ENCODE measurements at places on chromosomes 3 and 15. TPM values are rescaled to one million over a fixed set of nuclear protein-coding genes. Genes with fewer than 3 reads are reported as not detected.

GRCh38 chr15:43056696-43057095, 49.1 kb downstream of the UBR1 start:
- DNase-seq, result no peak

SLC12A1 gene
- total RNA-seq, result 0.85 TPM

DNA sequence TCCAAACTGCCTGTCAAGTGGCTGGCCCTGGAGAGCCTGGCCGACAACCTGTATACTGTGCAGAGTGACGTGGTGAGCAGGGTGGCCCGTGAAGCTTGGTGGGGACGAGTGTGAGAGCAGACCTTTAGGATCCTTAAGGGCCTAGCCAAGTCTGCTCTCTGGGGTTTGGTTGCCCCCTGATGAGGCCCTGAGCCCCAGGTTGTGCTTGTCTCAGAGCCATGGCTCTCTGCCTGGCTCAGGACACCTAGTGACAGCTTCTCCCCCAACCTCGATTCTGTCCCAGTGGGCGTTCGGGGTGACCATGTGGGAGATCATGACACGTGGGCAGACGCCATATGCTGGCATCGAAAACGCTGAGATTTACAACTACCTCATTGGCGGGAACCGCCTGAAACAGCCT, 14.4 kb downstream of the TYRO3 start:
- no peak for DNase-seq

GRCh38 chr3:5431811-5432378, 244.4 kb downstream of the EDEM1 start:
- no peak for DNase-seq

GRCh38 chr15:37995461-37996347, 61.3 kb downstream of the TMCO5A start:
- DNase-seq, result no peak

SIDT1 gene
- total RNA-seq, result 14.0 TPM

FGF7 gene
- 63.6 TPM for total RNA-seq

- no peak for DNase-seq
These were observed 385.5 kb downstream of the GBE1 start for GRCh38 chr3:81375921-81376320.

DNA sequence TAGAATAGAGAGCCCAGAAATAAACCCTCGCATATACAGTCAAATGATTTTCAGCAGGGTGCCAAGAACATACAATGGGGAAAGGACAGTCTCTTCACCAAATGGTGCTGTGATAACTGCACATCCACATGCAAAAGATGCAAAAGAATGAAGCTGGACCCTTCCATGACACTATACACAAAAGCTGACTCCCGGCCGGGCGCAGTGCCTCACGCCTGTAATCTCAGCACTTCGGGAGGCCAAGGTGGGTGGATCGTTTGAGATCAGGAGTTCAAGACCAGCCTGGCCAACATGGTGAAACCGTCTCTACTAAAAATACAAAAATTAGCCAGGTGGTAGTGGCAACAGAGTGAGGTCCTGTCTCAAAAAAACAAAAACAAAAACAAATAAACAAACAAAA, 43.2 kb upstream of the IQSEC1 start:
- DNase-seq, result no peak

DUOXA2 gene
- not detected for total RNA-seq

DNA sequence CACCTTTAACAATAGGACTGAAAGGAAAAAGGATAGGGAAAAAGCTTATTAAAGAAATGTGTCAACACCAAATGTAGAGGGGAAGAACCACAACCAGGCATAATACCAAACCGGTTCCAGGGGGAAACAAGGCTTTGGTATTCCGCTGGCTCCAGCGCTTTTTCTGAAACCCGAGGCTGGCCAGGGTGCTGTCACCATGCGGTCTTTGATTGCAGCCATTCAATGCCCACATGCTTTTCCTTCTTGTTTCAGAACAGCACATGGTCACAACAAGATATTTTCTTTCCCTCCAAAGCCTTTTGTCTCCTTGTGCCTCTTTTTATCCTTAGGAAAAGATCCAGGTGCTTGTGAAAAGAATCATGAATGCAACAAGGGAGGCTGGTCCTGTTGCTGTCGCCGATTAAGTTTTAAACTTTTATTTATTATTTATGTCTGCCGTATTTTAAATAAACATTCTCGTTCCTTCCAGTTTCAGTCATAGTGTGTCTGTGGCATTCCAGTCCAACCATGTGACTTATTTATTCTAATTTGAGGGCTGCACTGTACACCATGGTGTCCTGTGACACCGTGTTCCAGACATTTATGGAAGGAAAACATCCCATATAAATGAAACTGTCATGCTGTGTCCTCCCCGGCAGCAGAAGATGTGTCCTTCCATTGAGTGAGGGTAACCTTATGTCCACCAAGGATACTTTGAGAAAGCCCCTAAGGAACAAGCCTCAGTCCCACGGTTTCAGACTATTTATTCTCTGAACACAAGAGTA, 41.1 kb downstream of the CCK start:
- no peak for DNase-seq

DNA sequence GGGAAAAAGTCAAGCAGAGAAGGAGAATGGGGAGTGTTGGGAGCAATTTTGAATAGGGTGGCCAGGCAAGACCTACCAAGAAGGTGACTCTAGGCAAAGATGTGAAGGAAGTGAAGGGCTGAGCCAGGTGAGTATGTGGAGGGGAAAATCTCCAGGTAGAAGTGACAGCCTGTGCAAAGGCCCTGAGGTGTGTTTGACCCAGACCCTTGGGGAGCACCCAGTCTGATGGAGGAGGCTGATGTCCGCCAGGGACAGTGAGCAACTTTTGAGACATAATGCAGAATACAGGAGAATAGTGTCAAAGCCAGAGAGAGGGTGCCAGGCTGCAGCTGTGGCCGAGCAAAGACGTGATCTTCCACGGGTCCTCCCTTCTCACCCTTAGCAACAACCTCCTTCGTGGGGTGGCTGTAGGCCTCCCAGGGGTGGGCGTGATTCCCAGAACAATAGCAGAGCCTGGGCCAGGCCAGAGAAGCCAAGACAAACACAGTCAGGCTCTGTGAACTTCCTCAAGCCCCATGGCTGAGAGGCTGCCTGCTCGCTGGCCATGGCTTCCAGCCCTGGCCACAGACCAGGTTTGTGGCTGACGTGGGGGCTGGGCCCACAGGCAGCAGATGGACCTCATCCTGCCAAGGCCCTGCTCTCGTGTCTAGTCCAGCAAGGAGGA, 58.1 kb downstream of the SLC6A6 start:
- DNase-seq, result no peak

ACAN gene
- 147 TPM for total RNA-seq

DNA sequence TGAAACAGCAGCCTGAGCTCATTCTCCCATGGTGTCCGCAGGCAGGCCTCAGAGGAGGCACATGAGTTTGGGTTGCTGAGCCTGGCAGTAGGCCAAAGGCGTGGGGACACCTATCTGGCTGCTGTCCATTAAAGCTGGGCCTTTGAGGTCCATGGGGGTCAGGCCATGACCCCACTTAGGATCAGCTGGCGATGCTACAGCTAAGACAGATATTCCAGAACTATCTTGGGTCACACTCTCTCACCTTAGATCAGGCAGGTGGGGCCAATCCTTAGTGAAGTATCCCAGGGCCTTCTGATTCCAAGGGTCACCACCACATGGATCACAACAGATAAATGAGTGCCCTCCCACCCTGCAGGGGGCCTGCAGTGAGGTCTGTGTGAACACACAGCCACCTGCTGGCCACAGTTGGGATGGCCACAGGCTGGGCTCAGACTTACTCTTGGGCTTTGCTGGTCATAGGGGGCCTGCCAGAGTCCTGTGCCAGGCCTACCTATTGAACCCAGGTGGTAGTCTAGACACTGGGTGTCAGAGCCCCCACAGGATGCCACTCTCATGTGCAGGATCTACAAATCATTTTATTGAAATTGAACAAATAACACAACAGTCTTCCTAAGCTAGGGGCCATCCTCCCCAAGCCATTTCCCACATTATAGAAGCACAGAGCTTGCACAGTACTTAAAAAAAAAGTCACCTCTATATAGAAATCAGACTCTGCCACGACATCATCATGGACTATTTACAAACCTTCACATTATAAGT, 2.0 kb upstream of the HYAL2 start:
- DNase-seq, result no peak

PLCH1 gene
- 0.28 TPM for total RNA-seq

ALAS1 gene
- total RNA-seq, result 33.3 TPM

GRCh38 chr3:126827121-126827520, 123.1 kb downstream of the CHCHD6 start:
- DNase-seq, result no peak

DNA sequence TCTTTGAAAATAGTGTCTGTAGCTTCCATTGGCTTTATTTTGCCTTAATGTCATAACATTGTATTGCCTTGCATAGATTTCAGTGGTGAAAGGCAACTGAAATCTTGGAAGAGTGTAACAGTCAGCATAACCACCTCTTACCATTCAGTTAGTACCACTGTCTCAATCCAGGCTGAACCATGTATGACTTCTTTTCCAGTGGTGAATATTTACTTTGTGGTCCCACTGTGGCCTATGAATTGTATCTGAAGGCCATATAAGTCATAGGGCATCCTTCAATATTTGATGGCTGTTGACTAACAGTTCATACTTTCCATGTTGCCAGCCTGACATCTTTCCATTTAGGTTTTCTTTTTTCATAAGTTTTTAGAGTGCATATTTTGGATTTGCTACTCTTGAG, 38.4 kb downstream of the MED12L start:
- DNase-seq, result no peak

- DNase-seq, result no peak
These were observed 510.5 kb upstream of the CBLB start for GRCh38 chr3:106379251-106379750.

GRCh38 chr3:196518966-196519717, 4.0 kb upstream of the SMCO1 start:
- DNase-seq, result no peak

- DNase-seq, result no peak
These were observed 8.7 kb upstream of the LRRC58 start for GRCh38 chr3:120357807-120358206.

DNA sequence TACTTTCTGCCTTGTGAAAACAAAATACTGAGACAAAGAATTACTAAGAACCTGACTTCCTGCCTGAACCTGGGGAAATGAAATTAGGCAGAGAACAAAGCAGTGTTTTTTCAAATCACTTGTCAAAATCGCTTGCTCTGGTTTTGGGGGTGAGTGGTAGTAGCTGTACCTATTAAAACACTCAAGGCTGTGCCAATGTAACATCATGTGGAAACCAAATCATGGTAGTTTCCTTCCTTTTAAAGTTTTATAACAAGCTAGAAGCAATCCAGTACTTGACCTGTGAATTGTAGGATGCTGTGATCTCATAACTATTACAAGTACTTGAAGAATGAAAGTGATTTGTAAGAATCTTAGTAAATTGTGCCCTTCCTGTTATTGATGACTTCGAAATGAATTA, 6.7 kb downstream of the CMTM8 start:
- no peak for DNase-seq

GRCh38 chr15:43529141-43529540, 11.7 kb downstream of the MAP1A start:
- no peak for DNase-seq

SETD5 gene
- total RNA-seq, result 102 TPM

GRCh38 chr3:38556640-38557358, 60.7 kb downstream of the EXOG start:
- DNase-seq, result no peak

DNA sequence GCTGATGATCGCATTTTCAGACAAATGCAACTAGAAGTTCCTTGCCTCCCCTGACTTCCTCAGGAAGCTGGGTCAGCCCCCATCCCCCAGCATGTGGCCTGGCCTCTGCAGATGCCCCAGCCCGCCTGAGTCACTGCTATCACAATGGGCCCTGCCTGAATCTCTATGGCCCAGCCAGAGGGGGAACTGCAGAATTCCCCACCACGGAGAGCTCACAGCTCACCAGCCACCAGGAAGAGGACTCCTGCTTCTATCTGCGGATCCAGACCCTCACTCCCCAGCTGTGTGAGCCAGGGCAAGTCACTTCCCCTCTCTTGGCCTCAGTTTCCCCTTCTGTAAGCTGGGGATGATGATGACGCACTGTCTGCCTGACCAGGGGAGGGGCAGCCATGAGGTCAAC, 6.9 kb downstream of the PLXND1 start:
- DNase-seq, result no peak

- no peak for DNase-seq
These were observed 627.2 kb downstream of the CADM2 start for GRCh38 chr3:85586018-85586417.

- no peak for DNase-seq
These were observed 436.6 kb downstream of the SOX2 start for GRCh38 chr3:182148360-182148759.

GRCh38 chr15:34360298-34360697, 6.7 kb downstream of the LPCAT4 start:
- no peak for DNase-seq

- no peak for DNase-seq
These were observed 2.7 kb downstream of the IGF1R start for GRCh38 chr15:98651036-98651481.

- no peak for DNase-seq
These were observed 237.3 kb downstream of the CNTN6 start for GRCh38 chr3:1330107-1330506.

WDR82 gene
- 44.5 TPM for total RNA-seq

TCAIM gene
- total RNA-seq, result 32.1 TPM

GRCh38 chr3:156264771-156265170, 144.4 kb downstream of the KCNAB1 start:
- no peak for DNase-seq

DNA sequence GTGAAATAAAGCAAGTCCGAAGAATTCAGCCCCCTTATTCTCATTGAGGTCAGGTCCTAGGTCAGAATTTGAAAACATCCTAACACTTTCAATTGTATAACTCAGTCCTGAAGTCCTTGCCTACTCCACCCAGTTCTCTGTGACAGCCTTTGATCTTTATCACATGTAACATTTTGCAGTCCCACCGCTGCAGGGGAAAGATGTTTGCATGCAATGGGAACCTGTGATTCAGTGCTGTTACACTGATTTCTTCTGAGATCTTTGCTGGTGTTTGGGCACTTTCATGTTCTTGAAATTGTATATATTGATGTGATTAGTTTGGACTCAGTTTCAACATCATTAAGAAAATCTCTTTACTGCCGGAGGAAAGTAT, 18.0 kb upstream of the SECISBP2L start:
- no peak for DNase-seq

TM4SF1 gene
- 342 TPM for total RNA-seq

CPNE4 gene
- total RNA-seq, result 0.54 TPM

PLSCR2 gene
- total RNA-seq, result not detected

ARGFX gene
- total RNA-seq, result not detected

SLC24A5 gene
- total RNA-seq, result not detected

Data from thoracic aorta (tissue), 2 donors.